ENCODE measurements at places on chromosomes 5 and 9.

DNA sequence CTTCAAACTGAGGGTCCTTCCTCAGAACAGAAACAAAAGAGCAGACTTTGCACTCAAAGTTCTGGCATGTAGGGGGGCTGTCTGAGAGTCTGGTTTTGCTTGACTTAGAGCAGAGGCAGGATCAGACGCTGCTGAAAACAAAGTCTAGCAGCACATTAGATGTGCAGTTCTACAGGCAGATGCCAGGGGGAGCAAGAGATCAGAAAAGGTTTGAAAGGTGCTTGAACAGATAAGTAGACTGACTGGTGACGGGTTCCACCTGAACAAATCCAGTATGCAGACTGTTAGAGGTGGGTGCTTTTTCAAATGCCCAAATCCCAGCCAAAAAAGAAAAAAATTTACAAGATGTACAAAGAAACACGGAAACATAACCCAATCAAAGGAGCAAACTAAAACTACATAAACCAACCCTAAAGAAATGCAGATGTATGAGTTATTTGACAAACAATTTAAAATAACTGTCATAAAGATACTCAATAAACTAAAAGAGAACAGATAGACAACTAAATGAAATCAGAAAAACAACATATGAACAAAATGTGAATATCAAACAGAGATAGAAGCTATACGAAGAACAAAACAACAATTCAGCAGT is 194.7 kb upstream of the FREM1 start:
- peak; percentile 0 for DNase-seq

DNA sequence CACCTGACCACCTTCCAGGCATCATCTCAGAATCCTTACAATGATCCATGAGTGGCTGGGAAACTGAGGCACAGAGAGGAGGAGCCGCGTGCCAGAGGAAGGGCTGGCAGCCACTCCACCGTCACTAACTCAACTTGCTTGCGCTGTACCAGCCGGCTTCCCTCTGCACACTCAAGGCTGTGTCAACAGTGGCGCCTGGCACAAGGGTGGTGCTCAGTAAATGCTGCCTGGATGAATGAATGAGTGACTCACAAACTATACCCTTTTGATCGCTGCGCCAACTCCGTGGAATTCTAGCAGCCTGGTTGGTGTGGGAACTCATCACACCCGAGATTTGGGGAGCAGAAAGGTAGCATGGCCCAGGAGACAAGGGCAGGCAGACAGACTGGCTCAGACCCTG is 21.9 kb downstream of the PRRX2 start:
- no peak for DNase-seq

DNA sequence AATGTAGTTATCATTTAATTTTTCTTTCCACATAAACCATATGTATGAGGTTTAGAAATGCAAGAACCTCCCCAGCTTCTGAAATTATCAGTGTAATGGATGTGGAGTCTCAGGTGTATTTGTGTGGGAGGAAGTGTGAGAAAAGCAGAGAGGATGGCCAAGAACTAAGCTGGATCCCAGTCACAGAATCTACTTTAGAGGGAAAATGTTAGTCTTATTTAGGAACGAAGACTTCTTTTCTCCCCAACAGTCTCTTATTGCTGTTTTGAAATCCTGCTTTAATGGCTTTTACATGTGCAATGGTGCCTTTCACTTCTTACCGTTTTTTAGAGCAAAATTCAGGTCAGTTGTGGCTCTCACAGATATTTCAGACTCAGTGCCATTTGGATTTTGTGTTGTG is 3.0 kb downstream of the EQTN start:
- no peak for DNase-seq

- no peak for DNase-seq
These were observed 78.6 kb downstream of the GRIA1 start for GRCh38 chr5:153569036-153569435.

GRCh38 chr5:74864823-74865222 is 1.4 kb downstream of the FAM169A start:
- DNase-seq: no peak

DNA sequence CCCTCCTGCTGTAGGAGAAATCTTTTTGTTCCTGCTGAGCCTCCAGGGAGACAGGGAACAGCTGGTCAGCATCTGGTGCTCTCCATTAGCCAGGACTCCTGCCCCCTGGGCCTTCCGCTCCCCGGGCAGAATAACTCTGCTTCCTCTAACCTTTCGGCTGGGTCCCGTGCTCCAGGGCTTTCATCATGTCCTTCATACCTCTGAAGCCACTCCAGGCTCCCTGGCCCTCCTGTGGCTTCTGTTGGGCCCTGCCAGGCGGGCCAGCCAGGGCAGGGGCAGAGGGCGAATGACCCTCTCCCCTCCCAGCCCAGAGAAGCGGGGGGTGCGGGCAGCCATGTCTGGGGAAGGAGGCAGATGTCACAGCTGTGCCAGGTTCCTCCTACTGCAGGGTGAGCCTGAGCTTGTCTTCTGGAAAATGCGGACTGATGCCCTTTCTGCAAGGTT is 81.7 kb upstream of the LMX1B start:
- DNase-seq: no peak

DNA sequence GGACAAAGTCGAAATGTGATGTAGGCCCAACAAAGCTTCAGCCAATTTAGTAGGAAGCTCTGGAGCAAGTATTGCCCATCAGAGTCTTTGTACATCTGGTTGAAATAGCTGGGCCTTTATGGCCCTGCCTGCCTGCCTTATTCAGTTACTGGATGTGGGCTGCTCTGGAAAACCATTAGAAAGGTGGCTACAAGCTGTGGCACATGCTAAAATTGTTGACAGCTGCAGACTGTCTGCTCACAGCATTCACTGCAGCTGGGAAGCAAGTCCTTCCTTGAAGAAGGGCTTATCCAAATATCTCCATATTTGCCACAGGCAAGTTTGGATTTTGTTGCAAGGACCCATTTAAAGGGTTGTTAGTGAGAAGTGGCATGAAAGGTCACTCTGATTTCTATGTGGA is 24.4 kb downstream of the SMIM15 start:
- no peak for DNase-seq

DNA sequence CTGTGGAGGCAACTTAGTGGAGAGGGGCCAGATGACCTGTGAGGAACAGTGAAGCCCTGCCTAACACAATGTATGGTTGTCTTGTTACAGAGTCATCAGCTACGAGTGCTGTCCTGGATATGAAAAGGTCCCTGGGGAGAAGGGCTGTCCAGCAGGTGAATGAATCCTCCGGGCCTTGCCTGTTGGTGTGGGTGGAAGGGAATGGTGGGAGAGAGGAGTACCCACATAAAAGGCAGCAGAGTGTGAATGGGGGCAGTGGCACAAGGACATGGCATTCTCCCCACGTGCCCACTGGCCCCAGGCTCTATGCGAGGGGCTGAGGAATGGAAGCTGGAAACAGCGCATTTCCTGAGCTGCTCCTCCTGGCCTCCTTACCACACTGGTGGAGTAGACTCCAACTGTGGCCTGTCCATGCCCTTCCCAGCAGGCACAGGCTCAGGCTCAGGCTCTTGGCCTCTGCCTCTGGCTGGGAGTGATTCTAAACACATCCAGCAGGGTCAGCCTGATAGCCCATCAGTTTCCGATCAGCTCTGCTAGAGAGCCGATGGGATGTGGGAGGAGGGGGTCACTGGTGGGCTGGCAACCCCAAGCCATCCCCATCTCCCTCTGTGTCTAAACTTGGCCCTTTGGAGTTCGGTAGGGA is 15.3 kb downstream of the TGFBI start:
- DNase-seq: no peak

- DNase-seq: no peak
These were observed 66.9 kb downstream of the MAN2A1 start for GRCh38 chr5:109756543-109757185.

DNA sequence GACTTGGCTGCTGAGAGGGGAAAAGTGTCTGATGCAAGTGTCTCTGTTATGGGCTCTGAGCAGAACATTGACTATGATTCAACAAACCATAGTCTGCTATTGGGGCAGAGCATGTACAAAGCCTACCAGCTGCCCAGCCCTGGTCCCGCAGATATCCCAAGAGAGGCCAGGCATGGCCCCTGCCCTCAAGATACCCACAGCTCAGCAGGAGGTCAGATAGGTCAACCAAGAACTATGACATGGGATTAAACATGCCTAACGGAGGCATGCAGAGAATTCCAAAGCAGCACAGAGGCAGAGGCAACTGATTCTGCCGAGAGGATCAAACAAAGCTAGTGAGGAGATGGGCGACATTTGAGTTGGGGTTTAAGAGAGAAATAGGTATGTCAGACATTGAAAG is 39.9 kb upstream of the CPLX2 start:
- no peak for DNase-seq

- no peak for DNase-seq
These were observed 190.0 kb upstream of the GRAMD2B start for GRCh38 chr5:126233256-126233655.

DNA sequence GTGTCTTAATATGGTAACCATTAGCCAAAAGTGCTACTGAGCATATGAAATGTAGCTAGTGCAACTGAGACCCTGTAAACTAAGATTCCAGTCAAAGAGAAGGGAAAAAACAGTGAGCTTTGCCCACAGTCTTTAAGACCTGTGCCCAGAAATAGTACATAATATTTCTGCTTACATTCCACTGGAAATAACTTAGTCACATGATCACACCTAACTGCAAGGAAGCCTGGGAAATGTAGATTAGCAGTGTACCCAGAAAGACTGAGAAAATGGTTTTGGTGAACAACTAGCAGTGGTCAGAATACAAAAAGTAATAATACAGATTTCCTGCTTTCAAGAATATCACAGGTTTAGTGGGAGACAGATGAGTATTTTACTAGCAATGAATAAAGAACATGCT is 2.5 kb upstream of the CPLANE1 start:
- DNase-seq: no peak

- no peak for DNase-seq
These were observed 78.4 kb downstream of the NTNG2 start for GRCh38 chr9:132239999-132240840.

DNA sequence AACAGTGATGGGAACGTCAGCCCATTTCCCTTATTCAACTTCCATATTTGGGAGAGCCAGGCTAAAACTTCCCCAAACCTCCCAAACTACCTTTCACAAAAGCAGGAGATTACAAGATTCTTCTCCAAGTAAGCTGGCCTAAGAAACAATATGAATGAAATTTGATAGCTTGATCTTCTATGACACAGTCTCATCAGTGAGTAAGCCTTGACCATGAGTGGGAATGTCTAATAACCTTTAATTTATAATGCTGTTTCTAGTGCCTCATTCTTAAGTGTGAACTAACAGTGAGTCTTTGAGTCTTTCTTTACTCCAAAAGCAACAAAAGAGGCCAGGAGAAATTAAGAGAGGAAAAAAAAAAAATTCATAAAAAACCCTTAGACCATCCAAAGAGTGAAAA is 1379.9 kb downstream of the EFNA5 start:
- DNase-seq: no peak

GRCh38 chr9:35903049-35903448 is 3.0 kb upstream of the HRCT1 start:
- DNase-seq: no peak

GRCh38 chr5:150499437-150499956 is 8.4 kb upstream of the NDST1 start:
- DNase-seq: no peak

GRCh38 chr9:16241231-16241630 is 629.2 kb downstream of the BNC2 start:
- DNase-seq: no peak

GRCh38 chr5:127650649-127651048 is 1.8 kb downstream of the CTXN3 start:
- no peak for DNase-seq

DNA sequence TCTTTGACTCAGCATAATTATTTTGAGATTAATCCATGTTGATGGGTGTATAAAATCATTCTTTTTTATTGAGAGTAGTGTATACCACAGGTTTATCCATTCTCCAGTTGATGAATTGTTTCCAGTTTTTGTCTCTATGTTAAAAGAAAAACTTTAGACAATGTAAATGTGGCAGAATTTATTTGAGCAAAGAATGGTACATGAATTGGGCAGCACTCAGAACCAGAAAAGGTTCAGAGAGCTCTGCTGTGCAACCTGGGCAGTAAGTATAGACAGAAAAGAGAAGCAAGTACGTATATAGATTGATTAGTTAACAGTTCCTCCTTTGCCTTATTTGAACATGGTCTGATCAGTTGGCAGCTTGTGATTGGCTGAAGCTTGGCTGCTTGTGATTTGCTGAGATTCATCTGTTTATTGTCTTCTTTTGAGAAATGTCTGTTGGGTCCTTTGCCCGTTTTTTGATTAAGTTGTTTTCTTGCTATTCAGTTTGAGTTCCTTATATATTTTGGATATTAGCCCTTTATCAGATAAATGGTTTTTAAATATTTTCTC is 41.4 kb downstream of the CDC42SE2 start:
- DNase-seq: no peak
